CD4-positive, alpha-beta T cell treated with Interleukin-21 for 1 hour (primary cell): ENCODE measurements at places on chromosomes 11 and 22.

- DNase-seq = no peak
These were observed 6.5 kb downstream of the TMEM25 start for GRCh38 chr11:118537409-118537980.

DNA sequence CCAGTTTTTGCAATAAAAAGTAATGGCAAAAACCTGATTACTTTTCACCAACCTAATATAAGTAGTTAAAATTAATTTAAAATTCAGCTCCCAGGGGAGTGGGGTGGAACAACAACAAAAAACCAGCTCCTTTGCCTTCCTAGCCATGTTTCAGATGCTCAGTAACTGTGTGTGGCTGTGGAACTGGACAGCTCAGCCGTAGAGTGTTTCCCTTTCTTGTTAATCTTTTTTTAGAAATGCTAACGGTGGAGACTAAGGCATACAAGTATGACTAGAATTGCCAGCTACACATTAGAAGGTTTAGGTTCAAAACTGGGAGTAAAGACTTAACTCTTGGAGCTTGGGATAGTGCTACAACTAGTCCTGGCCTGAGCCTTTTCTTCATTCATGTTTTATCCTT, 45.0 kb downstream of the PPP6R3 start:
- no peak for DNase-seq

DNA sequence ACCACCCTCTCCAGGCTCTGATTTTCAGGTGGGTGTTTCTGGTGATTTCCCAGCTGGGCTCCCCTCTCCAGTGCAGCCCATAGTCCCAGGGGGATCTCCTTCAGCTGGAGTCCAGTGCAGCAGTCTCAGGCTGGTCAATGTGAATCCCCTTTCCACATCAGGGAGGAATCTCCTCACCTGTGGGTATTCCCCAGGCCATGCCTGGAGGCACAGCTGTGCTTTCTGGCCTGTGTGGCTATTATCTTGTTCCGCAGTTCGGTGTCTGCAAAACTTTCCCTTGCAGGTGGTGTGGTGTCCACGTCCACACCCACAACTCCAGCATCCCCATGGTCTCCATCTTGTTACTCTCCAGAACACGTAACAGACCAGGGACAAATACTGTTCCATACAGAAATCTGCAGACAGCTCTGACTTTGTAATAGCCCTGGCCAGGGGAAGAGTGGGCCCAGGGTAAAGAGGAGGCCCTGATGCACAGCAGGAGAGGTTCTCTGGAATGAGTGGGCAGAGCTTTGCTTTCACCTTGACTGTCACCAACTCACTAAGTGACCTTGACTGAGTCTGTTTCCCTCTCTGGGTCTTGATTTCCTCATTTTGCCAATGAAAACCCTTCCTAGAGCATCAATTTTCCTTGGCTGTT, 183.2 kb downstream of the CSNK2A3 start:
- DNase-seq = no peak

DNA sequence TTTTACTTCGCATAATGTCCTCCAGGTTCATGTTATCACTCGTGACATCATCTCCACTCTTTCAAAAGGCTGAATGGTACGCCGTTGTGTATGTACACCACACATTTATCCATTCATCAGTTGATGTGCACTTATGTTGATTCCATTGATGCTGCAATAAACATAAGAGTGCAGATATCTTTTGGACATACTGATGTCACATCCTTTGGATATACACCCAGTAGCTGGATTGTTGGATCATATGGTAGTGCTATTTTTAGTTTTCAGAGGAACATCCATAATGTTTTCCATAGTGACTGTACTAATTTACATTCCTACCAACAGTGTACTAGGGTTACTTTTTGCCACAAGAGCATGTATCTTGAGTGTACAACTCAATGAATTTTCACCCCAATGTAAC, 25.0 kb upstream of the NELL1 start:
- no peak for DNase-seq

- no peak for DNase-seq
These were observed 205.0 kb downstream of the CWF19L2 start for GRCh38 chr11:107252429-107253161.

DNA sequence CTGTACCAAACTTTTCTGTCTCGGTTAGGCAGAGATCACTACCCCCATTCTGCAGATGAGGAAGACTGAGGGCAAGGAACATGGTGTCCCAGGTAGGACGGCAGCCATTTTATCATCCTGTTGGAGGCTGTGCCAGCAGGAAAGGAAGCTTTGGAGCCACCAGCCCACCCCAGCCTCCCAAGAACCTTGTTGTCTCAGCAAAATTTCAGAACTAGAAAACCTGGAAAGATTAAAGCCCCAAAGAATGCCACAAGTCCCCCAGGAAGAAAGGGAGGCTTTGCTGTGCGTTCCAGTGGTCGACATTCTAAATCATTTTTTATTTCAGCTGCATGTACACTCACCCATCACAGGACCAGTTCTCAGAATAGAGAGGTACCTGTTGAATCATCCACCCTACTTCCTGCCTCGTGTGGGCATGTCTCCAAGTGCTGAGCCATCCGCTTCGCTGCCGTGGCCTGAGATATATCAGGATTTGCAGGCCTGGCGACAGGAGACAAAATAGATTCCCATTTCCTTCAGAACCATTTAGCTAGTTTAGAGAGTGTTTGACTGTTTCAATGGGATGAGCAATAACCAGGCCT, 13.0 kb upstream of the EIF3D start:
- no peak for DNase-seq

DNA sequence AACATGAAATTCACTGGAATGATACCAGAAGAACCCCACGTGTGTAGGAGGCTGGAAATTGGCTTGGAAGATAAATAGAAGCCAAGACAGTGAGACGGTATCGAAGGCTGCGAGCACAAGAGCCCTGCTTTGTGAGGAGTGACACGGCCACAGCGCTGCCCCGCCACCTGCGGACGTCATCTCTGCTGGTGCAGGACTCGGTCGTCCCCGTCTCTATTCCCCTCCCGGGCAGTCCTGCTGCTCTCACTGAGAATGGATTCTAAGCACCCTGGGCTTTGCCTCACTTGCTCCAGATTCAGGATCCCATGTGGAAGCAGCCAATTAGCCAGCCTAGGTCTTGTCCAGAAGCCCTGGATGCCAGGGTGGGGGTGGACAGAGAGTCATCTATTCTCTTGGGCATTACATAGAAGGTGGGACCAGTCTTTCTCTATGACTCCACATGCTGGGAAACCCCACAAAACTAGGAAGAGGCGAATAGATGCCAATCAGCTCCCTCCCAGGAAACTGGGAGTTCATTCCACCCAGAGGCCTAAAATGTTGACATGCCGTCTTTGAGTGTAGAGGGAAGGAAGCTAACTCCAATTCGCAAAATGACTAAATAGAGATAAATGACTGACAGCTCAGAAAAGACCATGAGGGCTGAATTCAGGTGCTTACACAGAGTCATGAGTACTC, 25.1 kb downstream of the APOL3 start:
- no peak for DNase-seq

DNA sequence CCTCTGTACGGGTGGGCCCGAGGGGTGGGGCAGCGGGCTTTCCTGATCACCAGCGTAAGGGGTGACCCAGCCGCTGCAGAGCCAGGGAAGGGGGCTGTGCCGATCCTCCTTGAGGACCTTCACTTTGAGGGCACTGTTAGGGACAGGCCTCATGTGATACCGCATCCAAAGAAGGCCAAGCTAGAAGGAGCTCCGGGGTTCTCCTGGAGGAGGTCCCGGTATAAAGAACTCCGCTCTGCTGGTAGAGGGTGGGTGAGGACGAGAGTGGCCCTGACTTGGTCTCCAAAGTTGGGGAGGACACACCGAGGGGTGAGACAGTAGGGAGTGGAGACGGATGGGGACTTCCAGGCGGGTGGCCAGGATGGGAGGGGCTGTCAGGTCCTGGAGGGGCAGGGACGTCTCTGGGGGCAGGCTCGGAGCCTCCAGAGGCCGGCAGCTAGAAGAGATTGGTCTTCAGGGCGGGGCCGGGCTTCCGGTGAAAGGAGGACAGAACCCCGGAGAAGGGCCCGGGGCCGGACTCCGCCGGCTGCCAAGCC, 4.6 kb downstream of the PHOX2A start:
- no peak for DNase-seq

DNA sequence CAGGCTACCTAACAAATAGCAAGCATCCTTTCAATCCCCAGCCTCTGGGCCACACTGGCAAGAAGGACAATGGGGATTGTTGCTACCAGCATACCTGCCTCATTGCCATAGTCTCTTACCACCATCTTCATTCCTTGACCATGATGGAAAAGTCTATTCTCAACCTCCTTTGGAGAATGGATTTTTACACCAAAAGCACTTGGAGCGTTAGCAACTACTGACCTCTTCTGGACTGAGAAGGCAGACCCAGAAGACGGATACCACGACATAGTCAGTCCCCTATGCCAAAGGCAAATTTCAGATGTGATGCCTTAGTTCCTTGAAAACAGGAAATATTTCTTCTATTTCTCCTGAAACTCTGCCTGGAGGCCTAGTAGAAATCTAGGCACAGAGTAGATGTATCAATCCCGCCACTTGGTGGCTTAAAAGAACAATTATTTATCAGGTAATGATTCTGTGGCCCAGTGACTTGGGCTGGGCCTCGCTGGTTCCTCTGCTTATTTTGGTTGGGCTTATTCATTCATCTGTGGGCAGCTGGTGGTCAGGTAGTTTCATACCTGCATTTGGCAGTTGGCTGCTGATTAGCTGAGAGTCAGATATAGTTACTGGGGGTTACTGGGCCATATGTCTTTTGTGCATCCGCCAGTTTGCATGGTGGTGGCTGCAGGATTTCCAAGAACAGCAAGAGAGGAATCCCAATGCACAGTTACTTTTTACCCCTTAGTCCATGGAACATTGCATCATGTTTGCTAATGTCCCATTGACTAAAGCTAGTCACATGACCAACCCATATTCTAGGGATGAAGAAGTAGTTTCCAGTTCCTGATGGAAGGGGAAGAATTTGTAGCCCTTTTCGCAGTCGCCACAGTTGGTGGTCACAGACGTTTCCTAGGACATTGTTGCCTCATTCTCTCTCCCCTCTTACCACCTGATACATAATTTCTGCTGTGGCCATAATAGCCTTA, 75.2 kb downstream of the DHCR7 start:
- no peak for DNase-seq

DNA sequence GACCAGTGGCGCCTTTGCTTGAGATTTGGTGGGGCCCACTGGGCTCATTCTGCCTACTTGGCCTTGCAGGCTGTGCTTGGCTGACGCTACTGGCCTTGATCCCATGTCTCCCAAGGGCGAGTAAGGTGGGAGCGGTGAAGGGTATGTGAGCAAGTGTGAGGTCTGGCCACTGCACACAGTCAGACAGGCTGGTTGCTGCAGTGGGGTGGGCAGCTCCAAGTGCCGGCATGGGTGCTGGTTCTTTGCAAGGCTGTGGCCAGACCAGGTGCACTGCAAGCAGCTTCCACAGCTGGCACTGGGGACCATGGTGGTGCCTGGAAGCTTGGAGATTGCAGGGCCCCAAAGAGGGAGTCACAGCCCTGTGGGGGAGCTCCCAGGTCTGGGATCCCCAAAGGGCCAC, 33.4 kb upstream of the OR10G7 start:
- DNase-seq = no peak

GRCh38 chr22:50220603-50221409, 20.0 kb downstream of the SELENOO start:
- DNase-seq = no peak

- DNase-seq = no peak
These were observed 18.7 kb upstream of the MUC6 start for GRCh38 chr11:1055109-1055703.
